Central memory CD4-positive, alpha-beta T cell (primary cell): ENCODE measurements at places on chromosomes 7 and 10.

DNA sequence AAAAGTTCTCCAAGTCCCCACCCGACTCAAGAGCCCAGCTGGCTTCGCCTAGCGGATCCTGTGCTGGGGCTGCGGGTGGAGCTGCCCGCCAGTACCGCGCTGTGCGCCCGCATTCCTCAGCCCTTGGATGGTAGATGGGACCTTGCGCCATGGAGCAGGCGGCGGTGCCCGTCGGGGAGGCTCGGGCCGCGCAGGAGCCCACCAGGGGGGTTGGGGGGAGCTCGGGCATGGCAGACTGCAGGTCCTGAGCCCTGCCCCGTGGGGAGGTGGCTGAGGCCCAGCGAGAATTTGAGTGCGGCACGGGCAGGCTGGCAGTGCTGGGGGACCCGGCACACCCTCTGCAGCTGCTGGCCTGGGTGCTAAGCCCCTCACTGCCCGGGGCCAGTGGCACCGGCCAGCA lies 57.0 kb downstream of the TBC1D12 start:
- no peak for DNase-seq

GRCh38 chr7:144048648-144049047 lies at the start of gene OR2A5:
OR2A5 (plus strand) TSS chr7:144048948; CDS start chr7:144050402, 1,454 bp downstream.
- no peak for DNase-seq

GRCh38 chr7:127803626-127804025 lies 151.6 kb downstream of the SND1 start:
- DNase-seq, result no peak

DNA sequence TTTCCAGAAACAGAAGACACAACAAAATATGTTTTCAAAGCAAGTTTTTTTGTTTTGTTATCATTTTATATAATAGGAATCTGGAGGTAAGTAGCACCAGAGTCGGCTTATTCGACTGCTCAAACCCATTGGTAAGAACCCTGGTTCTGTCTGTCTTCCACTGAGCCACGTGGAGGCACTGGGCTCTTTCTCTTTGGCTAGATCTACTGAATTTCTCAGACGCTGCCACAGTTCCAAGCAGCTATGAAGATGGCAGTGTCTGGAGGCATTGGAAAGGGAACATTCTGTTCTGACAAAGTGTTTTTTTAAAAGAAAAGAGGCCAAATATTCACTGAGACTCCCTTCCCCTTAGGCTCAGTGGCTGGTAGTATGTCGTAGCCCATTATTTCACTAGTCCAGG lies 338.8 kb downstream of the NRG3 start:
- no peak for DNase-seq

- no peak for DNase-seq
These were observed 6.3 kb downstream of the CXCL12 start for GRCh38 chr10:44378626-44379025.

DNA sequence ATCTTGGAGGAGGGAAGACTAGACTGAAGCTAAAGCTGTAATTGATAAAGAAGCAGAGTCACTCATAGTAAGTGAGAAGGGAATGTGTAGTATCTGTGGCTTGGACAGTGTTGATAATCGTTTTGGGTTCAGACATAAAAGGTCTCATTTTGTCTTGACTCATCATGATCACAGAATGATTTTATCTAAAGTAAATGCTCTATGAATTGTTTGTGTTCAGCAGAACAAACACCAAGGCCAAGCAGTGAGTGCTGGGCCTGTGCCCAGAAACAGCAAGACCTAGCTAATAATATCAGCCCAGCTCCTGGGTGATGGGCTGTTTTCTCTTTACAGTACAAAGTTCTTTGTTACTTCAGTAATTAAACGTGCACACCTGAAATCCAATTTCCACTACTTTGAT lies 26.7 kb upstream of the CD36 start:
- no peak for DNase-seq

- no peak for DNase-seq
These were observed 129.8 kb downstream of the SEC23IP start for GRCh38 chr10:120022357-120022756.

DNA sequence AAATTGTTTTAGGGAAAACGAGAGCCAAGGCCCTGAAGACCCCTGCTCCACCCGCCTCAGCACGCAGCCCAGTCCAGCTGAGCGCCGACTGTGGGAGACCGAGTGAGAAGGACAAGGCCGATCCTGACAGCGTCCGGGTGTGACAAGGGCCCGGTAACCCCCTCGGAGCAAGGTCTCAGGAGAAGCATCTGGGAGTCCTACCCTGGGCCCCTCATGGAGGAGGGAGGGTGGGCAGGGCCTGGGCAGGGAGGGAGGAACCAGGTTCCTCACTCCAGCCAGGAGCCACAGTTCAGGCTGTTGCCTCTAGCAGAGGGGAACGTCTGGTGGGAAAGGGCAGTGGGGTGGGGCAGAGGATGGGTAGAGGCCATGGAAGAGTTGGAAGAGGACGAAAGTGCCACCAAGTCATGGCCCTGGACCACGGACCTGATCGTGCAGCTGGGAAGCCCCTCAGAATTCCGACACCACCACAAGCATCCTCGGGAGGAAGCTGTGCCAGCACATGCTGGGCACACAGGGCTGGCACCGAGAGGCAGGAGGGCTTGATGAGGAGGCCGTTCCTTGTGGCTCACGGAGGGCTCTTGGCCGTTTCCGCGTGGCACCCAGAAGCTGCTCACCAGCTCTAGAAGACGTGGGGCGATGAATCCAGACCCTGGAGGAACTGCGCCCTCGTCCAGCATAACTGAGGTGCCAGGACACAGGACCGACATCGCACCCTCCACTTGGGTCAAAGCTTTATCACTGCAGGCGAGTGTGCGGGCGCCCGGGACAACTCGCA lies 2.2 kb upstream of the KNDC1 start:
- no peak for DNase-seq

- no peak for DNase-seq
These were observed 5.2 kb downstream of the SPOCK2 start for GRCh38 chr10:72082856-72083789.

DNA sequence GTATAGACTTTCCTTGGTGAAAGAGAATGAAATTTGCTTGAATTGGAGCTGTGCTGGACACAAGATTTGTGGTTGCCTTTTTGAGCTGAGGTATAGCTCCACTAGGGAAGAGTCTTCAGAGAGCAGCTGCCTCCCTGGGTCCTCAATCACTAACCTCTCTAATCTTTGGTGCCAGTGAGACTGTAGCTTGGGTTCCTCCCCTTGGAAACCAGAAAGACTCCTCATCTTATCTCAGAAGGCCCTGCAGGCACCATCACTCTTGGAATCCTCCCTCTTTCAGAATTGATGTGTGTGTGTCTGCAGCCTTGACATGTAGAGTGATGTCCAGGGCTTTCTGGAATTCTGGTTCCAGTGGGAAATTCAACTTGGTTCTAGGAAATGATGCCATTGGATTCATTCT lies 426.5 kb downstream of the RPS24 start:
- DNase-seq, result no peak

DNA sequence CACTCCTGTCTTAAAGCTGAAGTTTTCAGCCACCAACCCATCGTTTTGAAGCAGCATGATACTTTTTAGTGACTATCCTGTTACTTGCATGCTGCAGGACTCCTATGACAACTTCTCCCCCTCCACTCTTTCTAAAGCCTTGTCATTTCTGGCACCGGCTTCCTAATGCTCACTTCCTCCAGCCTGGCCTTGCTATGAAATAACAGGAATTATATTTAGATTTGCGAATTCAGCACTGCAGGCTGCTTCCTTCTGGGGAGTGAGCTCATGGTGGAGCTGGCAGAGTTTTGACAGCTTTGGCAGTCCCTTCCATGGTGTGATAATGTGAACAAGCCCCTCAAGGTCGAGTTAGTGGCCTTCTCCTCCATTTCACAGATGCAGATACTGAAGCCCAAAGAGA lies 13.4 kb downstream of the BLNK start:
- no peak for DNase-seq

- no peak for DNase-seq
These were observed 193.8 kb upstream of the ZNF32 start for GRCh38 chr10:43842496-43842895.
